ENCODE measurements at places on chromosomes 1 and 21. TPM values are rescaled to one million over a fixed set of nuclear protein-coding genes. Genes with fewer than 3 reads are reported as not detected.

GRCh38 chr1:74679811-74680210 lies 6.2 kb upstream of the ERICH3 start:
- no peaks in the 10 kb centered on the region for H3K36me3 ChIP-seq
- no peaks in the 10 kb centered on the region for H3K4me1 ChIP-seq
- H3K4me3 ChIP-seq: no peak overlapping the region
- no peak overlapping the region for H3K27ac ChIP-seq
- H3K27me3 ChIP-seq: no peaks in the 10 kb centered on the region

- no peak overlapping the region for H3K27ac ChIP-seq
- H3K36me3 ChIP-seq: no peaks in the 10 kb centered on the region
- no peak for DNase-seq
- no peak overlapping the region for H3K4me3 ChIP-seq
- H3K27me3 ChIP-seq: no peaks in the 10 kb centered on the region
- peaks cover 24% of the 10 kb centered on the region for H3K4me1 ChIP-seq
Observed at GRCh38 chr21:45983981-45984551, 2.5 kb downstream of the COL6A1 start.

DNA sequence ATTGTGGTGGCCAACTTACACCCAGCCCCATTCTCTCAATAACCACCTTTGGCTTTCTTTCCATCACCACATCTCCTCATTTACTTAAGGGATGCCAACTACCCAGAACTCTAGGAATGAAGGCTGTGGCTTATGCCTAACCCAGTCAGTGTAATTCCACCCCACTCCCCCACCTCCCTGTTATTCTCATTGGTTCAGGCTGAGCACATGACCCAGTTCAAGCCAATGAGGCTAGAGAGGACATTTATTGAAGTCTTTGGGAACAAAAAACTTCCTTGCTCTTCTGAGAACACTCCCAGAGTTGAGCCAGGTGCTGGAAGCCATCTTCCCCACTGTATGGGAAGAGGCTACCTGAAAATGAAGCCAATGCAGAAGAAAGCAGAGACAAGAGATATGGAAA lies 22.8 kb upstream of the CD2 start:
- DNase-seq: no peak
- H3K27ac ChIP-seq: no peak overlapping the region
- no peaks in the 10 kb centered on the region for H3K4me1 ChIP-seq
- no peak overlapping the region for H3K4me3 ChIP-seq

ATP1A4 gene
- total RNA-seq: not detected

TMOD4 gene
- total RNA-seq: 3.0 TPM

ANGPTL3 gene
- 0.26 TPM for total RNA-seq

CA14 gene
- not detected for total RNA-seq

CCSAP gene
- 1.6 TPM for total RNA-seq

Data from body of pancreas (tissue), 4 donors.